NCI-H1048 (cell line): ENCODE measurements at places on chromosomes 5 and 9.

DNA sequence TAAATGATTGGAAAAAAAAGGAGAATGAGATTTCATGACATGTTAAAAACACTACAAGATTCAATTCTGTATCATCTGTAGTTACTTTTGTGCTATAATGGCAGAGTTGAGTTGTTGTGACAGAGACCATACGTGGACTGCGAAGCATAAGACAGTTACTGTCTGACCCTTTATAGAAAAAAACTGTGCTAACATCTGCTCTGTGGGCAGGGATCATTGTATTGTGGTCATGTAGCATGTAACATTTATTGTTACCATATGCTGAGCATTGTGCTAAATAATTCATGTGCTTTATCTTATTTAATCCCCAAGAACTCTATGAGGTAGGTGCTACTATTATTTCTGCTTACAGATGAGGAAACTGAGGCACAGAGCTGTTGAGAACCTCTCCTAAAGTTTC is 147.3 kb upstream of the HMHB1 start:
- DNase-seq = no peak

- DNase-seq = no peak
These were observed 899 bp upstream of the RAPGEF6 start for GRCh38 chr5:131635684-131636572.

DNA sequence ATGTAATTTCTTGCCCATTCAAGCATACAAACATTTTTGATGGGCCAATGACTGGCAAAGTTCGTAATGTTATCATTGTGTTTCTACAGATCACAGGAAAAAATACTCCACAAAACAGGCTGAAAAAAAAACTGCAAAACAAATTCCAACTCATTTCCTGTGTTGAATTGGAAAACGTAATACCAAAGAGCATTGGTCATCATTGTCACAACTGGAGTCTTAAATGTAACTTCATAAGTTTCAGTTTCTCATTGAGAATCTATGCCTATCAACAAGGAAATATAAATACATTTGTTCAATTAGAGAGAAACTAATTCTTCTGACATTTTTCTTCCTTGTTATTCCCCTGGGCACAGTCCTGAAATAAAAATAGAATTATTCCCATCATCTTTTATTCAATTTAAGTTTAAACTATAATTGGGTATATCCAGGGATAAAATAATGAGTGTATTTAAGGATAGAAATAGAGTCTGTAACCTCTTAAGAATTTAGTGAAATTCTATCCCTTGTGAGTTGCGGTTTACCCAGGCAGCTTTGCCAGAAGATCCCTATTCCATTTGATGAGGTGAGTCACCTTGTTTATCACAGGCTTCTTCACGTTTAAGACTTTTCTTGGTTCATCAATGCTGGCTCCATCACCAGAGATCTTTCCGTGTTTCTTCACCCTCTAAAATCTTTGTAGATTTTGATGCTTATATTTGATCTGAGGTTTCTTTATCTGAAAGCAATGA is 112.7 kb upstream of the ITGA1 start:
- no peak for DNase-seq

- DNase-seq = no peak
These were observed 8.7 kb upstream of the GFRA3 start for GRCh38 chr5:138282920-138283742.

DNA sequence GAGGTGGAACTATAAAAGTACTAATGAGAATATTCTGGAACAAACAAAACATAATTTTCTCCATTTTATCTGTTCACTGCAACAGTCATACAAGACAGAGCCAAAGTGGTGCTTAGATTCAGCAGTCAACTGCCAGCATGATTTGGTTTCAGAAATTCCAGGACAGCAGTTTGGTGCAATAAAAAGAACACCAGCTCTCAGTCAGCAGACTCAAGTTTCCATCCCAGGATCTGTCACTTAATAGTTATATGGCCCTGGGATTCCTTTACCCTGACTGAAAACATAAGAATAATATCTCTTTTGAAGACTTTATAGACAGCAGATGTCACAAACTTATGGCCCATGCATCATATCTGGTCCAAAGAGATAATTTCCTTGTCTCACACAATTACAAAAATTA is 92.8 kb upstream of the RASEF start:
- no peak for DNase-seq

DNA sequence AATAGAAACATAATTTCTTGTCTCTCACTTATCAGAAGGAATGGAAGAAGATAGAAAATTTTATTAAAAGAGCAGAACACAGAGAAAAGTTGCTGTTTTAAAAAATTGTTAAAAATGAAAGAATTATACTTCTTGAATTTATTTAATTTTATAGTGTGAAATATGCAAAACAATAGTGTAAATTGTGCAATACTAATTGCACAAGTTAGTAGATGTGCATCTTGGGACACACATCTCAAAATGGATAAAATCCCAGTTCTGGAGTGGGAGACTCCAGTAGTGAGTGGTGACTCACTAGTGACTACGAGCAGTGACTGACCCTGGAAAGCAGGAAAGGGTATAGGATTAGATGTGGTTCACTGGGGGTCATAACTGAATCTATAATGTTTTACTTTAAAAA is 223.2 kb downstream of the MSX2 start:
- no peak for DNase-seq

DNA sequence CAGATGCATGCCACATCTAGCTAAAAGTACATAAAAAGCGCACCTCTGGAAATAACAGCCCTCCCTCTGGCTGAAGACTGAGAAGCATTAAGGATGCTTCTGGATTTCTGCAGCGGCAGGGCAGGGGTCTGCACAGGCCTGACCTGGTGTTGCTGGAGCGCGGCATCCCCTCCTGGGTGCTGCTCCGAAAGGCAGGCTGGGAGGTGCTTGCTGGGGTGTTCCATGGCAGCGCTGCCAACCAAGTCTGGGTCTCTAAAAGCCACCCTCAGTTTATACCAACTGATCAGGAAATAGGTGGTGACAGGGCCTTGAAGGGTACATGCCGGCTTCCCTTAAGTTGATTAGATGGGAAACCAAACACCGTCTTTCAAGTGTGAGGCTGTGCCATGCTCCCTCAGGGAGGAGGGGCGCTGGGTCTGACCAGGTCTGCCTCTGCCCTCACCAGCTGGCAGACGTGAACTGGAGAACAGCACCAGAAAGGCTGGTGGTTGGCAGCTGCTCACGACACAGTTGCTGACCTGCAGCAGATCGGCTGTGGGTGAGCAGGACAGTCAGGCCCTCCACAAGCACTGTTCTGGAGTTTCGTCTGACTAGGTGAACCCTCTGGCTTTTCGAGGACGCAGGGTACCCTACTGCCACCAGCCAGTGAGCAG is 81.6 kb downstream of the DAP start:
- DNase-seq = no peak

- DNase-seq = no peak
These were observed 7.0 kb downstream of the PDE6A start for GRCh38 chr5:149937610-149938009.

GRCh38 chr5:11482011-11482410 is 422.2 kb downstream of the CTNND2 start:
- DNase-seq = no peak

- DNase-seq = no peak
These were observed 22.8 kb upstream of the TCF7 start for GRCh38 chr5:134091626-134092121.

DNA sequence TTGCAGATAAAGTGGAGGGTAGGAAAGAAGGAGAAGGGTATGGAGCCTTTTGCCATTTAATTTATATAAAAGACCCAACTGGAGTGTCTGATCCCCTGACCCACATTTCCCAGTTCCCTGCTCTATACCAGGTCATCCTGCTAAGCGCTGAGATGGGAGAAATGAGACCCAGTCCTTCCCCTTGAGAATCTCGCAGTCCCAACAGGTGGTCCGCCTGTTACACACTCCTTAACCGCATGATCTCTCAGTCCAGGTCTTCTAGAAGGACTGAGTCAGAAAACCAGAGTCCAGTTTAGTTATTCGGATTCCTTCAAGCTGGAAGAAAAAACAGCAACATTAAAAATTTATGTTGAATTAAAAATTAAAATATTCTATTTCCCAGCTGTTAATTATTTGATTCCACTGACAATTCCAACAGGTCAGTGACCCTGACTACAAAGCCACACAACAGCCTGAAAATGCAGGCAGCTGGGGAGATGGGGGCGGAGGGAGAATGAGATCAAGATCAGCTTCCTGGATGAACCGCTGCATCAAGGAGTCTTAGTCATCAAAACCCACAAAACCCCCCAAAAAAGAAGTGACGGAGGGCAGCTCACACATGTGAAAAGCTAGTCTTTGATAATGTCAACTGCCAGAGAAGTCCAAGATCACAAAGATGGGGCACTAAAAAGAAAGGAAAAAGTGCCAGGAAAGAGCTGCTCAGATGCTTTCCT is 44.0 kb downstream of the GGTA1 start:
- DNase-seq = no peak

- peak; percentile 38 for DNase-seq
These were observed 10.2 kb downstream of the HAND1 start for GRCh38 chr5:154467655-154468354.

GRCh38 chr9:132486706-132487350 is 76.8 kb downstream of the CFAP77 start:
- no peak for DNase-seq
